ENCODE measurements at places on chromosomes 5 and 9. TPM values are rescaled to one million over a fixed set of nuclear protein-coding genes. Genes with fewer than 3 reads are reported as not detected.
A peak's percentile ranks its signal among the peaks of the same experiment; 100 is the strongest.

The GIN1 gene
- 5.8 TPM for total RNA-seq

The OTULINL gene
- total RNA-seq = 7.2 TPM

- peak; percentile 29 for DNase-seq
Observed at GRCh38 chr5:74251141-74252035, 389.1 kb downstream of the ENC1 start.

- DNase-seq = peak; percentile 44
Observed at GRCh38 chr5:18314192-18314778, 680.0 kb downstream of the TAF11L14 start.

DNA sequence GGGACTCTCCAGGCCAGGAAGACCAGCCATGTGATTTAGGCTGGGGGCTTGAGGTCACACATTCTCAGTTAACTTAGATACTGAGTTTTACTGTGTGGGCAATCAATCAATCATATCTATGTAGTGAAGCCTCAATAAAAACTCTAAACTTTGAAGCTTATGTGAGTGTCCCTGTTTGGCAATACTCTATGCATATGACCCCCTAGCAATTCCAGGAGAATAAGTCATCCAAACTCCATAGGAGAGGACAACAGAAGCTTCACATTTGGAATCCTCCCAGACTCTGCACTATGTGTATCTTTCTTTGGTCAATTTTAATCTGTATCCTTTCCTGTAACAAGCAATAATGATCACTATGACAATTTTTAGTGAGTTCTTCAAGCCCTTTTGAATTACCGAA lies 216.8 kb upstream of the RGMB start:
- DNase-seq = no peak

All from GM23338 (cell line).